ENCODE measurements at places on chromosomes 2 and 18.

GRCh38 chr18:58578321-58578720 is 50.6 kb downstream of the ALPK2 start:
- no peak for DNase-seq

DNA sequence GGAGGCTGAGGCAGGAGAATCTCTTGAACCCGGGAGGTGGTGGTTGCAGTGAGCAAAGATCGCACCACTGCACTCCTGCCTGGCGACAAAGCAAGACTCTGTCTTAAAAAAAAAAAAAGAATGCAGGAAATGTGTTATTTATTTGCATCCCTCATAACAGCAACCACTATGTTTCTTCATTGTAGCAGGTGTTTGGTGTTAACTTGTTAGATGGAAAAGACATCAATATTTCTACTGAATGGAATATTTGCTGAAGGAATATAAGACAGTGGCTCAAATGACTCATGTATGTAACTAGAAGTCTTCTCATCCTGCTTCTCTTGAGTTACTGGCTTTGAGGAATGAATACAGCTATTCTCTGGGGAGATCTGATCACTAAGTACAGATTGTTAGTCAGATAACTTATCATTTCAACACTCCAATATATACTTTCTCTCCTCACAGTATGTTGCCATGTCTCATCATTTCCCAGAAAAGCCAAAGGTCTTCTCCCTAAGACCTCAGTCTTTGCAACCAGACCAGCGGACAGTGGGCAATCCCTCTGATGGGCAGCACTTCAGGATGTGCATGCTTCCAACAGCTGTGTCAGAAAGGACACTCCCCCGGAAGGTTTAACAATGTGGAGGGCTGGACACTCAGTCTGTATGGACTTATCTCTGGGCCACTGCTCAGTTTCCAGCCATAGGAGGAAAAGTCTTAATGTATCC is 104.4 kb upstream of the STK17B start:
- DNase-seq, result no peak

- no peak for DNase-seq
Observed at GRCh38 chr18:52236131-52236530, 103.9 kb upstream of the DCC start.

DNA sequence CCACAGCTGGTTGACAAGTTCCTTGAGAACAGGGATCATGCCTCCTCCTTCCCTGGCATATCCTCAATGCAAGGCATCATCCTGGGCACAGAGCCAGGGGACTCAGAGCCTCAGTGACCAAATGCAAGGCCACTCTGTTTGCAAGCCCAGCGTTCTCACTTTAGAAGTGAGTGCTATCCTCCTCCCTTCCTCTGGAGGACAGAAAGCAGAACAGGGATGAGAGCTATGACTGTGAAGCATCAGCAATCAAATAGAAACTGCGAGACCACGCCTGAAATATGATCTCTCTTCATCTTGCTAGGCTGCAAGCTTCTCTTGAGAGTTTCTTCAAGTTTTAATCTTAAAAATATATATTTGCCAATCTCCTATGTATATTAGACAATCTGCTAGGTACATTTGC is 119.8 kb downstream of the LRATD1 start:
- no peak for DNase-seq

DNA sequence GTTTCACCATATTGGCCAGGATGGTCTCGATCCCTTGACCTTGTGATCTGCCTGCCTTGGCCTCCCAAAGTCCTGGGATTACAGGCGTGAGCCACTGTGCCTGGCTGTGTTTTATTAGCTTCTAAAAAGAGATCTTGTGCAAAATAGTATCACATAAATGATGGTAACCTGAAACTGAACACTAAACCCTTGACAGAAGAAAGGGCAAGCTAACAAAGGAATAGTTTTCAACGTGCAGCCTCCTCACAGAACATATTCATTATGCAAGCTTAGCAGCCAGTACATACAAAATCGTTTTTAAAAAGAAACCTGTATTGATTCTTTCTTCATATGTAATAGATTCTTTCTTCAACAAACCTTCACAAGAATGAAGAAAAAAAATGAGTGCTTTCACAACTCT is 20.6 kb downstream of the CHN1 start:
- DNase-seq, result no peak

DNA sequence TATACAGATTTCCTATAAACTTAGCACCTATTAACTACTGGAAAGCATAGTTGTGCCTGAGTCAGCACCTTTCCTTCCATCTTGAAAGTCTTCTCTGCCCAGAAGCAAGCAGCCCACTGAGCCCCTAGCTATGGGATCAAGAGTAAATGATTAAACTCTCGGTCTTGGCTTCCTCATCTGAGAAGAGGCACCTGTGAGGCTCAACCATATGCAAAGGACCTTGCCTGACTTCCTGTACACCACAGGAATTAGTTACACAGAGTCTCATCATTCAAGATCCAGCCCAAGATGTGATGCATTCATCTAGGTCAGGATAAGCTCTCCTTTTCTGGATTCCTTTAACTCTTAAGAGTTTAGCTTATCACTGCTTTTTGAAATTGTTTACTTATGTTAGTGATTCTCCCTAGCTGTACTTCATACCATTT is 96.0 kb downstream of the CDH2 start:
- DNase-seq, result no peak

- no peak for DNase-seq
Observed at GRCh38 chr18:48950536-48951447, at the start of gene SMAD7. Gene SMAD7, minus strand, starts transcription at chr18:48950965. Its CDS starts 541 bp downstream, at chr18:48950424.

DNA sequence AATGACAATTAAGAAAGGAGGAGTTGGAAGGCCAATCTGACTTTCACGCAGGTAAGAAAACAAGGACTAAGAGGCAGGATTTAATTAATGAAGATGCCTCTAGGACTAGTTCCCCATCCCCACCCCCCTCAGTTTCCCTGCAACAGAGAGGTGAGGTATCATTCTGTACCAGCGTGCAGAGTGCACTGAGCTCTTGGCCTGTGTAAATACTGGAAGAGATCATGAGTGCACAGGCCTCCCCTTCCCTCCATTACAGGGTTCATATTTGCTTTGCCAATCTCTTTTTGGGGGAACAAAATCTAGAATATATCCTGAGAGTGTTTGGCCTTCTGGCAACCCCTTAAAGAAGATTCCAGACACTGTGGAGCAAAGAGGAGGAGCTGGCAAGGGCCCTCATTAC is 60.9 kb downstream of the MMADHC start:
- no peak for DNase-seq

- no peak for DNase-seq
Observed at GRCh38 chr2:110904116-110904778, 171.9 kb downstream of the ACOXL start.

- no peak for DNase-seq
Observed at GRCh38 chr2:101087638-101088037, 63.5 kb downstream of the TBC1D8 start.

GRCh38 chr2:20664431-20665242 is 2.3 kb upstream of the GDF7 start:
- DNase-seq, result peak; percentile 5

DNA sequence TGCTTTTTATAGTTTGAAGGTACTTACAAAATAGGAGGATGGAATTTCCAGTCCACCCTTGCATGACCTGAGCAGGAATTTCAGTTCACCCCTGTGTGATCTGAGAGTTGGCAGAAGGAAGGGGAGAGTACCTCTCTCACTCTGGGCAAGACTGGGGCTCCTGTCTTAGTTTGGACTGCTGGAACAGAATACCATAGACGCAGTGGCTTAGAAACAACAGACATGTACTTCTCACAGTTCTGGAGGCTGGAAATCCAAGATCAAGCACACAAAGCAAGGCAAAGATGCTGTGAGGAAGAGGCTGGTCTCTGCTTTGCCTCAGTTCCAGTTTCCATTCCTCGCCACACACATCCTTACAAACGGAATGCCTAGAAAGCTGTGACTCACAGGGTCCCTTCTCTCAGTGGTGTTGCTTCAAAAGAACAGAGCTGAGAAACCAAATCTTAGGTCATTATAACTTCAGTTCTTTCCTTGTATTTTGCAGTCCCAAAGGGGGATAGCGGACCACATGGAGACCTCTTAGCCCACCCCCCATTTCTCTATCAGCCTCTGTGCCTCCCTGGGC is 108.8 kb upstream of the HAAO start:
- DNase-seq, result no peak

DNA sequence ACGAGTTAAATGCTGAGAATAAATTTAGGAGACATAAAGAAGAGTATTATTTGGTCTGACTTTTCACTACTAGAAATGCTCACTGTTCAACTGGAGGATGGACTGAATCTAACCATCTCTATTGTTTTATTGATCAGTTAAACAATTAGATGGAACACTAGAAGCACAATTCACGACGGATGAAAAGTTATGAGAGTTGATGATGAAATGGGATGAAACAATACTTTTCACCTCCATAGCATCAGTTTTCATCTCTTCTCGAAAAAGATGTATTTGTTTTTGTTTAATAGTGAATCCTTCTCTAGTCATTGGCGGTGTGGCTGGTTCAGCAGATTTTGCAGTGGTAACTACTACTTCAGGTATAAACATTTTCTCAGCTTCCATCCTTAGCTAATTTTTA is 19.3 kb downstream of the TTN start:
- no peak for DNase-seq

DNA sequence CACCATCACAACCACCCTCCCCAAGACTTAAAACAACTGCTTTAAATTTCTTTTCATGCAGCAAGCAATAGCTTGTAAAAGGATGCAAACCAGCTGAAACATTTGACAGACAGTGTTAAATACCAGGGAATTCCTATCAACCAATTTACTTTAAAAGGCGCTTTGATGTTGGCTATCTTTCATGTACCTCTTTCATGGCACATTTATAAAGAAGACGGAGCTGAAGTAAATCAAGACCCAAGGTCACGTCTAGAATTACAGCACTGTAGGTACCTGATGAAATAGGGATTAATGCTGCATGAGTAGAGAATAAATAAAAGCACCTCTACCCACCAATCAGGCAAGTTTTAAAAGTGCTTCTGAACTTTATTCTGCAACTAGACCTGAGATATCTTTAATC is 78.9 kb downstream of the SRBD1 start:
- no peak for DNase-seq

- DNase-seq, result no peak
Observed at GRCh38 chr2:86768189-86768949, 22.3 kb downstream of the CD8A start.

GRCh38 chr18:73110307-73110706 is 242.5 kb upstream of the NETO1 start:
- DNase-seq, result no peak

DNA sequence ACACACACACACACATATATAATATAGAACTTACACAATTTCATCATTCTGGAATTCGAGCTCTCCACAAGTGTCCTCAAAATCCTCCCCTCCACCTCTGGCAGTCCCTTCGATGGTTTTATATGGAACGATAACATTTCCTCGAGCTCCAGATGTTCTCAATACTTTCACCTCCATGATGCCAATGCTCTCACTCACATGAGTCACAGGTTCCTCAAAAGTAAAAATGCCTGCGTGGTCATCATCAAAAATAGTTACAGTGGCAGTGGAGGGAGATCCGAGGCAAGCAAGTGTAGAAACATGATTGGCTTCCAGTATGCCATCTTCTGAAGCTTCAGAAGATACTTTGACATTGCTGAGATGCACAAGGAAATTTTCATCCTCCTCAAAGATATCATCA is 23.5 kb downstream of the SLC8A1 start:
- DNase-seq, result no peak

GRCh38 chr2:19802086-19802841 is 99.5 kb downstream of the TTC32 start:
- DNase-seq, result no peak

- no peak for DNase-seq
Observed at GRCh38 chr2:160380000-160380570, 113.5 kb downstream of the RBMS1 start.

DNA sequence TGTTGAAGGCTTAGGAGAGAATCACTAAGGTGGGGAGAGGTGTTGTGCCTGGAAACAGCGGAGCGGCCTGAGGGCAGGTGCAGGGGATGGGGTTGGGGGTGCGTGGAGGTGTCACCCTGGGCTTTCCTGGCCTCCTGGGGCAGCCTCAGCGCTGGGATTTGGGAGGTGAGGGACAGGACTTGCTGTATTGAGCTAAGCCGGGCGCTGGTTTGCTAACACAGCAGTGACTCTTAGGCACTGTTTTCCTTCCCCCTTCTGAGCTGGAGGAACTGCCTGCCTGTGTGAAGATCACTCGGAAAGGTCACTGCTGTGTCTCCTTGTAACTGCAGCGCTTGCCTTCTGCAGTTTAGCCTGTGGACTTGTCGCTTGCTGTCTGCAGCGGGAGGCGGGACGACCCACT is 21.2 kb downstream of the PRELID3A start:
- no peak for DNase-seq

GRCh38 chr18:37672932-37673595 is 107.5 kb upstream of the CELF4 start:
- no peak for DNase-seq

DNA sequence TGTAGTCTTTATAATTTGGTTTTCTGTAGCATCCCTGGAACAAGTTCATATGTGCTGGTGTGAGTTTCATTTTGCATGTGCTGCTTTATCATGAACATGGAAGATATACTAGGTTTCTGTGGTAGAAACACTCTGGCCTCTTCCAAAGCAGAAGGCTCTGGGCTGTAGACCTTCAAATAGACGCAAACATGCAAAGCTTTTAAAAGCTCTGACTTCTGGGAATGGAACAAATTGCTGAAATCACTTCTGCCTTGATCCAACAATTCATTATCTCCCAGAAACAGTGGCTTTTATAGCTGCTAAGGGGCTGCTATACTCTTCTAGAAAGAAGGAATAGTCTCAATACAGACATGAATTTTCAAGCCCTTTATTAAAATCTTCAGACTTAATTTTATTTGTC is 382.2 kb downstream of the LRP1B start:
- DNase-seq, result no peak

GRCh38 chr2:237614151-237614720 is 13.2 kb upstream of the LRRFIP1 start:
- no peak for DNase-seq

DNA sequence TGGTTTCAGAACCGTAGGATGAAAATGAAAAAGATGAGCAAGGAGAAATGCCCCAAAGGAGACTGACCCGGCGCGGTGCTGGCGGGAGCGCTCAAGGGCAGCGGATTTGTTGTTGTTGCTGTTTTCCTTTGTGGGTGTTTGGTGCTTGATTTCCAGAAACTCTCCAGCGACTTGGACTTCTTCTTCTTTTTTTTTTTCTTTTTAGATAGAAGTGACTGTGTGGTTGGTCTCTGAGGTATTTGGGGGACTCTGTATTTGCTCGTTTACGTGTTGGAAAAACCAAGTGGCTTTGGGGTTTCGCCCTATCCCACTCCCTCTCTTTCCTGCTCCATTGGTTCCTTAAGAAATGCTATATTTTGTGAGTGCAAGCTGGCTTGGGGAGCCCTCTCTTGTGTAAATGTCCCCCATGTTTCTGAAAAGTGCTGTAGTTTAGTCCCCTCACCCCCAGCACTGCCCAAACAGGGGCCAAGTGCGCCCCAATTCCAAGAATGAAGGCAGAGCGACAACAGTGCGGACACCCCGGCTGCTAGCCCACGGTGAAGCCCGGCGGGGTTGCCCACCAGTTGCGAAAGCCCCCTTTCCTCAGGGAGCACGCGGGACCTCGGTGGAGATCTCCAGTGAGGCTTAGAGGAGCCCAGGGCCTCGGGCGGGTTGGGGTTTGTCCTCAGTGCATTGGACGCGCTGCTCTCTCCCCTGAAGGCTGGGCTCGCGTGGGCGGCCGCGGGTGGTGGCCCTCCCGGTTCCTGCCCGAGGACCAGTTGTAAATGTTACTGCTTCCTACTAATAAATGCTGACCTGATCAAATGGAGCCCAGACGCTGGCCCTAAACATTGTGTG is 1.8 kb downstream of the HOXD9 start:
- no peak for DNase-seq

Data from T47D (cell line).